ENCODE measurements at places on chromosomes 5 and 9.
A peak's percentile ranks its signal among the peaks of the same experiment; 100 is the strongest.

DNA sequence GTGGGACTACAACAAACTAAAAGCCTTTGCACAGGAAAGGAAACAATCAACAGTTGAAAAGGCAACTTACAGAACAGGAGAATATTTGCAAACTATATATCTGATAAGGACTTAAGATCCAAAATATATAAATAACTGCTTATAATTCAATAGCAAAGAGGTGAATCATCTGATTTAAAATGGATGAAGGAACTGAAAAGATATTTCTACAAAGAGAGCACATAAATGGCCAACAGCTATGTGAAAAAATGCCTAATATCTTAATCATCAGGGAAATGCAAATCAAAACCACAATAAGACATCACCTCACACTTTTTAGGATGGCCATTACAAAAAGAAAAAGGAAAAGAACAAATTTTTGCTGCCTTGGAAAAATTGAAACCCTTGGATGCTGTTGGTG, 100.4 kb downstream of the LURAP1L start:
- no peak for DNase-seq

DNA sequence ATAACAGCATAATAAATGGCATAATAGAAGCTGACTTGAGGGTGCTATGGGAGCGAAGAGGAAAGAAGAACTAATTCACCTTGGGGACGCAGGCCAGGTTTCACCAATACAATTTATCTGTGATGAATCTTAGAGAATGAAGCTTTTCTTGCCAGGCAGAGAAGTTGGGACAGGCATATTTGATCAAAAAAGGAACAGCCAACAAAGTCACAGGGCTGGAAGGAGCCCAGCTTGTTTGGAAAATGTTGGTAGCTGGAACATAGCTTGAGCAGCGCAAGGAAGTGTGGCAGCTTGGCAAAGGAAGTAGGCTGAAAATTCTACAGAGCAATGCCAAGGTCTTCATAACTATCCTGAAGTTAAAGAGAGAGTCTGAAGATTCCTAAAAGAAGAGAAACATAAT, 181.5 kb upstream of the OR13F1 start:
- no peak for DNase-seq

DNA sequence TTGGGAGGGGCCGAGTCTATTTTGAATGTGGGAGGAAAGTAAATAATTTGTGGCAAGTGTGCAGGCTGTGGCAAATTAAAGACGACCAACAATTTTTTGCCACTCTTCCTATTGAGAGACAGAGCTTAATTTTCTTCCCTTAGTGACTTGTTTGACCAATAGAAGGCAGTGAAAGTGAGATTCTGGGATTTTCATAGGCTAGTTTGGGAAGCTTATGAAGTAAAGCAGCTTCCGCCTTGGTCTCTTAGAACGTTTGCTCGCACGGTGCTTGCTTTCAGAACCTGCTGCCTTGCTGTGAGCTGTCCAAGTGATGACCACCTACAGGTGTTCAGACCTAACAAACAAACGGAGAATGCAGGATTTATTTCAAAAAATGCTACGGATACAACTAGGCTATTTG, 6.7 kb upstream of the OR1N2 start:
- DNase-seq = no peak

DNA sequence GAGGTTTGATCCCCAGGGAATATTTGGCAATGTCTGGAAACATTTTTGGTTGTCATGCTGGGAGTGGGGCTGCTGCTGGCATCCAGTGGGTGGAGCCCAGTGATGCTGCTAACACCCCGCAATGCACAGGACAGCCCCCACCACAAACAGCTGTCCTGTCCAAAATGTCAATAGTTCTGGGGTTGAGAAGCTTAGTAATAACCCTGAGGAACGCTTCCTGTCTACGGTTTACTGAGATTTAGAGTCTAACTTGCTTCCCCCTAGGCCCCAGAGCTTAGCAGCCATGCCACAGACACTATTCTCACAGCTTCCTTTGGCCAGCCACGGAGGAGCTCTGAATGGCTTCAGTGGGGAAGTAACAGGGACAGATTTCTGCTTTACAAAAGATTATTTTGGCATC, 66.5 kb downstream of the MSX2 start:
- no peak for DNase-seq

DNA sequence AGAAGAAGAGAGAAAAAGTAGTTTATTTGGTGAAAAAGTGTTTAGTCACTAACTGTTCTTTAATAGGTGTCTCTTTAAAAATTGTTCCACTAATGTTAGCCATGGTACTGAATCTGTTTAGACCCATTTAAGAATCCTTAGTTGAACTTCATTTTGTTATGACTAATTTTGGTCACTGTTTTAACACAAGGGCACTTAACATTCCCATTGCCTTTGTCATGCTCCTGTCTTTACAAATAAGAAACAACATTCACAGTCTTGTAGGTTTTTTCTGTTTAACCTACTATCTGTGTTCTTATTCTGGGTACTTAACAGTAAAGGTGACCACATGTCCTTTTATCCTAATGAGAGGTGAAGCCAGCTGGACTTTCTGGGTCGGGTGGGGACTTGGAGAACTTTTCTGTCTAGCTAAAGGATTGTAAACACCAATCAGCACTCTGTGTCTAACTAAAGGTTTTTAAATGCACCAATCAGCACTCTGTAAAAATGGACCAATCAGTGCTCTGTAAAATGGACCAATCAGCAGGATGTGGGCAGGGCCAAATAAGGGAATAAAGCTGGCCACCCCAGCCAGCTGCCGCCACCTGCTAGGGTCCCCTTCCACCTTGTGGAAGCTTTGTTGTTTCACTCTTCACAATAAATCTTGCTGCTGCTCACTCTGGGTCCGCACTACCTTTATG, 116.7 kb downstream of the WDR70 start:
- no peak for DNase-seq

- no peak for DNase-seq
Observed at GRCh38 chr5:147578228-147579024, 68.6 kb upstream of the DPYSL3 start.

DNA sequence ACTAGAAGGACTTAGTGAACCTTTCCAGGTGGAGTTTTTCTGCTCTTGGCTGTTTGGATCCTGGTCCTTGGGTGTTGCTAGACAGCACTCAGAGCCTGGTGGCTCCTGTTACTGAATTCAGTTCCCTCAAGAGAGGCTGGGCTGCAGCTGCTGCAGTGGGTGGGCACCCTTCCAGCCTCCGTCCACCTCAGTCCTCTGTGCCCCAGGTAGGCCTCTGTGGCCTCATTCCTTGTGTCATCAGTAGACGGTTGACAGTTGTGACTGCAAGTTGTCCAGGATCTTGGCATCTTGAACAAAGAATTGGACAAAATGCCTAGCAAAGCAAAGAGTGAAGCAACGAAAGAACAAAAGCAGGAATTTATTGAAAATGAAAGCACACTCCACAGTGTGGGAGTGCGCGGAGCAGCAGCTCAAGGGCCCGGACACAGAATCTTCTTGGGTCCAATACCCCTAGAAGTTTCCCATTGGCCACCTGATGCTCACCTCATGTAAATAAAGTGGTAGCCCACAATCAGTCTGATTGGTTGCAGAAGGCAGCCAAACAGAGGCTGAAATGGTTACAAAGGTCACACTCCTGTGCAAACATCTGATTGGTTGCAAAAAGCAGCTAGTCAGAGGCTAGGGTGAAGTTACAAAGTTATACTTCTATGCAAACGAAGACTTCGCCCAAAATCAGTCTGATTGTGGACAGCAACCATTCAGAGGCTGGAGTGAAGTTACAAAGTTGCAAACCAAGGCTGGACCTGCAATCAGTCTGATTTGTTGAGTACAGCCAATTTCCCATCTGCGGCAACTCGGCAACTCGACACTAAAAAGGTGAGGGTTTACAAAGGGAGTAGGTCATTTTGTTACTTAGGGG, 40.1 kb downstream of the F2R start:
- no peak for DNase-seq

DNA sequence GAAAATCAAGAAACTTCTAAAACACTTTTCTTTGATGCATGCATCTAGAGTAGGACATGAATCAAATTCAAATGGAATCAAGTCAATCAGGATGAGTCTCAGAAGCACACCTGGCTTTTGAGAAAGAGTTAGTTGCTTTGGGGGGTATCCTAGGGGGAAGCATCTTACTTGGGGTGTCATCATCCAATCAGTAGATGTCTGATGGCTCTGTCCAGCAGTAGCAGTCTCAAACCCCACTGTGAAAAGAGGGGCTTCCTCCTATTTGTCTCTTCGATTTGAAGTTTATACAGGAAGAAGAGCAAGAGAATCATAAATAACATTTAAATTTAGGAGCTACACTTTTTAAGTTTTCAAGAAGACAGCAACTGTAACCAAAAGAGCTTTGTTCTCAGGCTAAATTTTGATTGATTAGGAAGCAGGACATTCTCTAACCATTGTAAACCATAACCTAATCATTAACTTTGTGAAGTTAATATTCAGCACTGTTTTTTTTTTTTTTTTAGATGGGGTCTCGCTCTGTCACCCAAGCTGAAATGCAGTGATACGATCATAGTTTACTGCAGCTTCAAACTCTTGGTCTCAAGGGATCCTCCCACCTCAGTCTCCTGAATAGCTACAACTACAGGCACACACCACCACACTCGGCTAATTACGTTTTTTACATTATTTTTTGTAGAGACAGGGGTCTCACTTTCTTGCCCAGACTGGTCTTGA, 614.7 kb downstream of the CSNK1G3 start:
- DNase-seq = no peak

DNA sequence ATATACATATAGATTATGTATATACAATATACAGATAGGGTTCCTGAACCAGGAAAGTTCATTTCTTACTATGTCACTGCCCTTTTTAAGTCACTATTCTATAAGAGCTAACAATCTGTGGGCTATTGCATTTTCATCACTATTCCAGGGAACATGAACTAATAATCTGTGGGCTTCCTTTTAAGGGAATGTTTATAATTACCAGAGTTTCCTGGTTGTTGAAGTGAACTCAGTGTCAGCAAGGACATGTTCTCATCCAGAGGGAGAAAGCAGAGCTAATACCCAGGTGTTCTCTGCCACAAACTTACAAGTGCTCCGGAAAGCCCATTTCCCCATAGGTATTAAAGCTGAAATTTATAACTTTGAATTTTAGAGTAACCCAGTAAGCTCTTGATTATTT, 69.6 kb downstream of the CWC27 start:
- DNase-seq = no peak

- peak; percentile 46 for DNase-seq
Observed at GRCh38 chr9:136326061-136326760, 1.1 kb upstream of the GPSM1 start.

- DNase-seq = no peak
Observed at GRCh38 chr9:128611600-128612394, 44.9 kb downstream of the DYNC2I2 start.

DNA sequence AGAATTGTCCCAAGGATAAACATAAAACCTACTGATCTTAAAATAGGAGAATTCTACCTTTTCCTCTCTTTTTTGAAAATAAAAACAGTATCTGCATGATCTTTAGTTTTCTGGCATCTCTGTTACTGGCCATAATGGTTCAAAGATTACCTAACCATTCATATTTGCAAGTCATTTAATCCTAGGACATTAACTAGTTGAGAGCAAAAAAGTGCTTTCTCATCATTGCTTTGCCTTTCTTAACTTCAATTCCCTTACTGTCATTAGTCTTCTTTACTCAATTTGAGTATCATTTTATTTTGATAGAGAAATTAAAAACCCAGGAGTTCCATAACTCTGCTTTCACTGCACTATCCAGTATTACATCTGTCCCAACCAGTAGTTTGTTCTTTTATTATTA, 68.6 kb downstream of the RFX3 start:
- no peak for DNase-seq

DNA sequence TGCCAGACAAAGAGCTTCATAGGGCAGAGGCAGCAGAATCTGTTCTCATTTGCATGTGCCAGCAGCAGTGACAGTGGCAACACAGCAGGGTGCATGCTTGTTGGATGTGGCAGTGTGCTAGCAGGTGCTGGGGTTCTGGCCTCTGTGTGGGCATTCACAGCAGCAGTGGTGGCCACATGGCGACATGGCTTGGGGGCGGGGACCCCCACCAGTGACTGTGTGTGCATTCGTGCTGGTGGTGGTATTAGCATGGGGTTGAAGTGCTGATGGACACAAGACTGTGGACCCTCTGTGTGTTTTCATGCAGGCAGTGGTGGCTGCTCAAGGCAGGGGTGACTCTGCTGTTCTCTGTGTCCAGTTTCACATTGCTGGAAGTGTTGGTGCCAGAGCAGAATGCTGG, 183.2 kb upstream of the PDE4D start:
- no peak for DNase-seq

- DNase-seq = no peak
Observed at GRCh38 chr9:135821733-135822373, 85.5 kb downstream of the CAMSAP1 start.

- DNase-seq = no peak
Observed at GRCh38 chr5:172093965-172094364, 87.5 kb upstream of the FBXW11 start.

Measured in large intestine (tissue), 12 donors.